ENCODE measurements at places on chromosomes 12 and 14. TPM values are rescaled to one million over a fixed set of nuclear protein-coding genes. Genes with fewer than 3 reads are reported as not detected.

HHIPL1 gene
- 5.7 TPM for total RNA-seq

VRTN gene
- total RNA-seq = not detected

SLC5A8 gene
- total RNA-seq = 0.22 TPM

TROAP gene
- total RNA-seq = 10.5 TPM

SRRM4 gene
- total RNA-seq = 6.6 TPM

CD27 gene
- total RNA-seq = 0.50 TPM

LETMD1 gene
- 66.5 TPM for total RNA-seq

TBC1D30 gene
- total RNA-seq = 9.0 TPM

PROX2 gene
- not detected for total RNA-seq

CCDC88C gene
- 8.8 TPM for total RNA-seq

COX6A1 gene
- 395 TPM for total RNA-seq

EIF2S3B gene
- total RNA-seq = 0.59 TPM

RAB2B gene
- total RNA-seq = 49.3 TPM

RAB21 gene
- 51.7 TPM for total RNA-seq

SLC38A4 gene
- total RNA-seq = 3.5 TPM

IGF1 gene
- 22.9 TPM for total RNA-seq

CD163L1 gene
- 5.4 TPM for total RNA-seq

NTF3 gene
- 6.9 TPM for total RNA-seq

OR6C2 gene
- total RNA-seq = not detected

SMCO2 gene
- 0.99 TPM for total RNA-seq

AMN gene
- total RNA-seq = 0.39 TPM

SLC39A5 gene
- total RNA-seq = not detected

PTPN11 gene
- 103 TPM for total RNA-seq

NUAK1 gene
- total RNA-seq = 20.1 TPM

HAL gene
- total RNA-seq = 0.33 TPM

RNASE7 gene
- total RNA-seq = not detected

SLCO1B1 gene
- not detected for total RNA-seq

PRMT5 gene
- total RNA-seq = 51.3 TPM

GLT1D1 gene
- 19.8 TPM for total RNA-seq

KCNMB4 gene
- 18.9 TPM for total RNA-seq

PPP1R1A gene
- total RNA-seq = 9.4 TPM

VAMP1 gene
- total RNA-seq = 38.3 TPM

POTEM gene
- total RNA-seq = not detected

PLA2G1B gene
- total RNA-seq = 0.72 TPM

NEDD8 gene
- 79.6 TPM for total RNA-seq

Data from spinal cord (tissue), 10 donors.